ENCODE measurements at places on chromosomes 13 and 19.
A peak's percentile ranks its signal among the peaks of the same experiment; 100 is the strongest.

DNA sequence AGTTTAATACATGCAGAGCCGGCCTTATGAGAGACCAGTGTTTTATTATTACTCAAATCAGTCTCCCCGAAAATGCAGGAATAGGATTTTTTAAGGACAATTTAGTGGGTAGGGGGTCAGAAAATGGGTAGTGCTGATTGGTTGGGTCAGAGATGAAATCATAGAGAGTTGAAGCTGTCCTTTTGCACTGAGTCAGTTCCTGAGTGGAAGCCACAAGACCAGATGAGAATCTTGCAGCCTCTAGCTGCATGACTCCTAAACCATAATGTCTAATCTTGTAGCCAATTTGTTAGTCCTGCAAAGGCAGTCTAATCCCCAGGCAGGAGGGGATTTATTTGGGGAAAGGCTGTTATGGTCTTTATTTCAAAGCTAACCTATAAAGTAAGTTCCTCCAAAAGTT is 1163.9 kb downstream of the DIAPH3 start:
- DNase-seq = no peak

DNA sequence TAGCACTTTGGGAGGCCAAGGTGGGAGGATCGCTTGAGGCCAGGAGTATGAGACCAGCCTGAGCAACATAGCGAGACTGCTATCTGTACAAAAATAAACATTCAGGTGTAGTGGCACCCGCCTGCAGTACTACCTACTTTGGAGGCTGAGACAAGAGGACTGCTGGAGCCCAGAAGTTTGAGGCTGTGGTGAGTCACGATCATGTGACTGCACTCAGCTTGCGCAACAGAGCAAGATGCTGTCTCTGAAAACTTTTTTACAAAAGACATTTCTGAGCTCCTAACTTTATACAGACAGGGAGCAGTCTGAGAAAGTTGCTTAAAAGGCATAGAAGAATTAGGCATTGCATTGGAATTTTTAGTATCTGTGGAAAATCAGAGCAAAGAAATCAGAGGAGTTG is 10.4 kb upstream of the TBC1D4 start:
- no peak for DNase-seq

DNA sequence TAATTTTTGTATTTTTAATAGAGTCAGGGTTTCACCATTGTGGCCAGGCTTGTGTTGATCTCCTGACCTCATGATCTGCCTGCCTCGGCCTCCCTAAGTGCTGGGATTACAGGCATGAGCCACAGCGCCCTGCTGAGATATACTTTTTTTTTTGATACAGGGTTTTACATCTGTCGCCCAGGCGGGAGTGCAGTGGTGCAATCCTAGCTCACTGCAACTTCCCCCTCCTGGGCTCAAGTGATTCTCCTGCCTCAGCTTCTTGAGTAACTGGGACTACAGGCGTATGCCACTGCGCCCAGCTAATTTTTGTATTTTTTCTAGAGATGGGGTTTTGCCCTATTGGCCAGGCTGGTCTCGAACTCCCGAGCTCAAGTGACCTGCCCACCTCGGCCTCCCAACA is 2.0 kb downstream of the COLGALT1 start:
- no peak for DNase-seq

DNA sequence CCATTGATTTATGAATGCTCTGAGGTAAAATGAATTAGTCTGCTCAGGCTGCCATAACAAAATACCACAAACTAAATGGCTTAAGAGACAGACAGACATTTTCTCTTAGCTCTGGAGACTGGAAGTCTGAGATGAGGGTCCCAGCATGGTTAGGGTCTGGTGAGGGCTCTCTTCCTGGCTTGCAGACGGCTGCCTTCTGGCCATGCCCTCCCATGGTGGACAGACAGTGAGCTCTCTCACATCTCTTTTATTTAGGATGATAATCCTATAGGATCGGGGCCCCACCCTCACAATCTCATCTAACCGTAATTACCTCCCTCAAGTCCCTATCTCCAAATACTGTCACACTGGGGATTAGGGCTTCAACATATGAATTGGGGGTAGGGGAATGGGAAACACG is 47.1 kb downstream of the HSPH1 start:
- DNase-seq = no peak

DNA sequence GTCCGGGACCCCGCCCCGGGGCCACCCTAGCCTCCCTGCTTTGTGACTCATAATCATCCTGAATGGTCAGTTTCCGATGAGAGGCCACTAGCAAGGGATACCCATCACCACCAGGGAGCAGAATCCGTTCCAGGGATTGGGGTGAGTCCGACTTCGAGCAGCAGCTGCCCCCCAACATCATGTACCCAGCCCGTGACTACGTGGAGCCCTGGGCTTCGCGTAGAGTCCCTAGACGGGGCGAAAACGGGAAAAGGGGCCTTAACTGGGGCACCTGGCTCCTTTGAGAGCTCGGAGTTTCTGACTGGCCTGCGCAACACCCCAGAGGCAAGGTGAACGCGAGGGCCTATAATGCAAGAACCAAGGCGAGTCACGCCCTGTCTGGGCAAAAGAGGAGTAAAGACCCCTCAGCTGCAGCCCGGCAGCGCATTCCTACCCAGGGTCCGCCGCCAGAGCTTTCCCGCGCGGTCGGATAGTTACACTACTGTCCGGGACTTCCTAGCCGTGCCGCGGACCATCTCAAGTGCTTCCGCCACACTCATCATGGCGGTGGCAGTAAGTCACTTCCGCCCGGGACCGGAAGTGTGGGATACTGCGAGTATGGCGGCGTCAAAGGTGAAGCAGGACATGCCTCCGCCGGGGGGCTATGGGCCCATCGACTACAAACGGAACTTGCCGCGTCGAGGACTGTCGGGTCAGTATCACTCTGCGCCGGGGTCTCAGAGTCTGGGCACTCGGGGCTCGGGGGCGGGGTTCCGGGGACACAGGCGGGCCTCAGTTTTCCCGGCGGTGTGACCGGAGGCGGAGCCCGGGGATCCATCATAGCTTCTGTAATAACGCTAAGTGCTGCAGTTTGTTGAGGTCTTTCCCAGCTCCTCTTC is at the start of gene NDUFA13:
Gene NDUFA13, plus strand, starts transcription at position 584 of the 878 bp plus-strand sequence. Its CDS starts 14 bp downstream, at position 598.
- peak; percentile 82 for DNase-seq

DNA sequence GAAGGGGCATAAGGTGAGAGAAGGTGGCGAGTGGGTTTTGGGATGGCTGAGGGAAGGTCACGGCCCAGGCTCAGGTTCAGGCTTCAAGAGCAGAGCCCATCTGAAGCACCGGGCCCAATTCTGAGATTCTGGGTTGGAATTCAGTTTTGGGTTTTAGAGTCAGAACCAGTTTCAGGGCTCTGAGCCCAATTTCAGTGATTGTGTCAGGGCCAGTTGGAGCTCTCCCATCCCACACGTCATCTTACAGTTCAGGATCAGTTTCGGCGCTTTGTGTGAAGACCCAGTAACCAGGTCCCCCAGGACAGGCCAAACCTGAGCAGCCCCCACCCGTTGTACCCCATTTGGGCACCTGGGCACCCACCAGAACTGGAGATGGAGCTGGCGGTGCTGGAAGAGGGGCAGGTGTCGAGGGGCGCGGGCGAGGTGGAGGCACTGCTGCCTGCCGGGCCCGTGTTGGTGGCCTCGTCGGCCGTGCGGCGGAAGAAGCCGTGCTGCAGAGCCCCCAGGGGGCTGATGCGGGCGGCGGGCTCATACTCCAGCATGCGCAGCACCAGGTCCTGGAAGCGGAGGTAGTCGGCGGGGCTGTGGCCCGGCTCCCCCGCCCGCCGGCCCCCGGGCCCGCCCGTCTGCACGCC is 7.5 kb downstream of the DYRK1B start:
- no peak for DNase-seq

DNA sequence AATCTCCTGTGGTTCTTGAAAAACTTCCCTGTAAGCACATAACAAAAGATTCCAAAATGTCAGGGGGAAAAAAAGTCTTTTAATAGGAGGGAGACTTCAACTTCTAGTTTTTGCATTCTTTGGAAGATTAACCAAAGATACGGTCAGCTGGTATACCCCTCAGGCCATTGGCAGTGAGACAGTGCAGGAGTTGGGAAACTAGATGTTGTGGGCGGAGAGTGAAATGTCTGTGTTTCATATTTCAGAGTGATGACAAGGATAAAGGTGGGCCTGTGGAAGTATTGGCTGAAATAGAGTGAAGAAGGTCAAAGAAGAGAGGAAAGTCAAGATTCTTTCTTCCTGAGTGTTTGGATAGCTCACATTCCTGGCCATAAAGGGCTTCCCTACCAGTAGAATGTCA is 40.8 kb downstream of the CYP2B6 start:
- DNase-seq = no peak

- DNase-seq = no peak
Observed at GRCh38 chr19:40923934-40924391, 41.9 kb upstream of the CYP2A7 start.

Data from NCI-H1105 treated with DMSO at 0.1 percent for 48 hours (cell line).